ENCODE measurements at places on chromosomes 6 and 20. TPM values are rescaled to one million over a fixed set of nuclear protein-coding genes. Genes with fewer than 3 reads are reported as not detected.

GRCh38 chr20:2338411-2339066 lies 42.2 kb upstream of the TGM6 start:
- DNase-seq, result no peak

DNA sequence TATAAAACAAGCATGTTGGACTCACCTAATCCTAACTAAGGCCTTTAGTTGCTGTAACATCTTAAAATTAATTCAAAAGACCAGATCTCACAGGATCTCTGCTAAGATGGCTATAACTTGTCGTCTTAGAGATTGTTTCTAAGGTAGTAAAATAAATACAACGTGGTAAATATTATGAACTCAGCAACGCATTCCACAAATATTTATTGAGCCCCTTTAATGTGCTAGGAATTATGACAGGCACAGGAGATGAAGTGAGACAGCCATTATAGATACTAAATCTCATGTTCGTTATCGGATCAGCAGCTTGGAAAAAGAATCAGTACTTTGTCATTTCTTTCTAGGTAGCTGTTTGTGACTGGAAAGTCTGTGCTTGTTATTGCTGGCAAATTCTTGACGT lies 20.9 kb upstream of the MCM3 start:
- DNase-seq, result no peak

STMND1 gene
- not detected for total RNA-seq

BCAS1 gene
- total RNA-seq, result not detected

MYB gene
- total RNA-seq, result 3.7 TPM

Data from CD8-positive, alpha-beta T cell (primary cell).